Left forelimb (tissue), 1 donor: ENCODE measurements at places on chromosomes 11 and 22.

GRCh38 chr11:83220260-83220659 is 26.7 kb downstream of the ANKRD42 start:
- no peak for DNase-seq

DNA sequence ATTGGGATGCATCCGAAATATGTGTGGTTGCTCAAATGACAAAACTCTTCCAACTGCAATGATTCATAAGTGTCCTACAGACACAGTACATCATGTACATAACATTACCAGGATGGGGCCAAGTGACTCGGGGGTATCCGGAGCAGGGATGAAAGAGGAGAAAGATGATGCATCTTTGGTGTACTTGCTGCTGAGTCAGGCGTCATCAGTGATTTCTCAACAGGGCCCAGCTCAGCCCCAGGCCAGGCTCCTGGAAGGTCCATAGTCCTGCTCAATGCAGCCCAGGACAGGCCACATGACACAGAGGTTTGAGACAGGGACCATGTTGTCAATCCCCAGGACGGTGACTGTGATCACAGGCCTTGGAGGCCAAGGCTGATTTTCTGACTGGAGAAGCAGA is 59.3 kb downstream of the GGTLC2 start:
- no peak for DNase-seq

DNA sequence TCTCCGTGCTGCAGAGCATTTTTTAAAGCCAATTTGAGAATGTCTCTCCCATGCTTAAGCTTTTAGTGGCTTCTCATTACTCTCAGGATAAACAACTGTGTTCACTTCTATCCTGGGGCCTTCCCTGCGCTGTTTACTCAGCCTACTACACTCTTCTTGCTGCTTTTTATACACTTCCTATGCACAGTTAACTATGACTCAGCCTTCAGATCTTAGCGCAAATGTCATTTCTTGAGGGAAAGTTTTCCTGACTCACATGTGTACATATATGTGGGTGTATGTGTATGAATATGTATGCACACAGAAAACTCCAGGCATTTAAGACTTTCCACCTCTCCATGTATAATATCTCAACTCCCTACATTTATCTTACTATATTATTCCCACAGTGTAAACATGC is 9.8 kb downstream of the THAP12 start:
- DNase-seq, result no peak

- no peak for DNase-seq
Observed at GRCh38 chr11:16977136-16977993, 36.8 kb downstream of the PLEKHA7 start.

- DNase-seq, result no peak
Observed at GRCh38 chr11:68667511-68668500, 16.5 kb upstream of the GAL start.

GRCh38 chr11:35524780-35525179 is 636 bp downstream of the PAMR1 start:
- DNase-seq, result no peak

DNA sequence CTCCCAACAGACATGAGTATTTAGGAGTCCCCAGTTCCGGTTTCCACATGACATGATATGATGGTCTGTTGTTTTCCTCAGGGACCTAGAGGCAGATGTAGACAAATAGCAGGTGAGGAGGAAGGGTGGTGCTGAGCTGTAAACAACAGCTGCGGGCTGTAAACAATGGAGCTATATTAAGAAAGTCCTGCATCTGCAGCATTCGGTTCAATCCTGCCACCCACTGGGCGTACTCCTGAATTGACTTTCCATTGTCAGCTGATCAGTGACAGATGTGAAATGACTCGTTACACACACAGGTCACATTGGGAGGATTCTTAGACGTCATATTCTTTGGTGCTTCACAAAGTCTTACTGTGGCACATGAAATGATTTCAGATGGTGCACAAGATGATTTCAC is 26.8 kb upstream of the RAG1 start:
- no peak for DNase-seq

- no peak for DNase-seq
Observed at GRCh38 chr11:103662880-103663279, 373.6 kb upstream of the DDI1 start.

DNA sequence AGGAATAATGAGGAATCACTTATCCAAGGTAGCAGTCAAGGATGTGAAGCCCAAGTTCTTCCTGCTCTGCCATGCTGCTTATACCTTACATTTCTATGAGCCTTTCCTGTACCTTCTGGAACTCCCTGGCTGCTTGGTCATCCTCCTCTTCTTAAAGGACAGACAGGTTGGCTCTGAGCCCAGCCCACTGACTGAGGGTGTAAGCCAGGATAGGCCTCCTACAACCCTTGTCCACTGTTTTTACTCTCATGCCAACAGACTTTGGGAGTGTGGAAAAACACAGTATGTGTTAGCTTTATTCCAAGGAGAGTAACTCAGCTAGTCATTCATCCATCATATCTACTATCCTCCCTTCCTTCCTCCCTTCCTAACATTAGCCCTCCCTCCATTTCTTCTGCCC is 47.5 kb downstream of the IRAG1 start:
- no peak for DNase-seq

DNA sequence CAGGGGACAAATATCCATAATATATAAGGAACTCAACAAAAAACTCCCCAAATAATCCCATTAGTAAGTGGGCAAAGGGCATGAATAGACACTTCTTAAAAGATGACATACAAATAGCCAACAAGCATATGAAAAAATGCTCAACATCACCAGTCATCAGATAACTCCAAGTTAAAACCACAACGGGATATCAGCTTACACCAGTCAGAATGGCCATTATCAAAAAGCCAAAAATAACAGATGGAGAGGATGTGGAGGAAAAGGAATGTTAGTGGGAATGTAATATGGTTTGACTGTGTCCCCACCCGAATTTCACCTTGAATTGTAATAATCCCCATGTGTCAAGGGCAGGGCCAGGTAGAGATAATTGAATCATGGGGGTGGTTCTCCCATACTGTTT is 350.1 kb downstream of the GUCY1A2 start:
- no peak for DNase-seq

GRCh38 chr11:18384157-18384641 is 10.2 kb upstream of the LDHA start:
- no peak for DNase-seq

DNA sequence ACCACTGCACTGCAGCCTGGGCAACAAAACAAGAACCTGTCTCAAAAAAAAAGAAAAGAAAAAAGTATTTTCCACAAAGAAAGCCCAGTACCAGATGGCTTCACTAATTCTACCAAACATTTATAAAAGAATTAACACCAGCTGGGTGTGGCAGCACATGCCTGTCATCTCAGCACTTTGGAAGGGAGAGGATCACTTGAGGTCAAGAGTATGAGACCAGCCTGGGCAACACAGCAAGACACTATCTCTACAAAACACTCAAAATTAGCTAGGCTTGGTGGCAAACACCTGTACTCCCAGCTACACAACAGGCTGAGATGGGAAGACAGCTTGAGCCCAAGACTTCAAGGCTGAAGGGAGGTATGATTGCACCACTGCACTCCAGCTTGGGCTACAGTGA is 20.1 kb downstream of the RSF1 start:
- DNase-seq, result no peak
